ENCODE measurements at places on chromosomes 6 and 20.

- DNase-seq = no peak
Observed at GRCh38 chr6:115896538-115897129, 164.1 kb downstream of the FRK start.

DNA sequence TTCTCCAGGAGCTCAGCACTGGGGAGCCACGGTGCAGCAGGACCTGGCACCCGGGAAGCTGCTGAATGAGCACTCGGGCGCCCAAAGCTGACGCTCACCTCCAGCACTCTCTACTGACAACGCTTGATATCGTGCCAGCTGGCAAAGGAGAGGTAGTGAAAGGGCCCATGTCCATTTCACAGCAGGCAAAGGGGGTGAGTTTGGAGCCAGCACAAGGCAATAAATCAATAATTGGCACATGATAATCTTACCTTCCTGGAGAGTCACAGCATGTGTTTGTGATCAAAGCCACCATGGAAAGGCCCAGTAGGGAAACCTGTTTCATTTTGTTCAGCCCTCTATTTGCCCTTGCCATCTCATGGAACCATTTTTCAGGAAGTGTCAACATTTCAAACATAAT is 23.3 kb upstream of the SMIM26 start:
- no peak for DNase-seq

DNA sequence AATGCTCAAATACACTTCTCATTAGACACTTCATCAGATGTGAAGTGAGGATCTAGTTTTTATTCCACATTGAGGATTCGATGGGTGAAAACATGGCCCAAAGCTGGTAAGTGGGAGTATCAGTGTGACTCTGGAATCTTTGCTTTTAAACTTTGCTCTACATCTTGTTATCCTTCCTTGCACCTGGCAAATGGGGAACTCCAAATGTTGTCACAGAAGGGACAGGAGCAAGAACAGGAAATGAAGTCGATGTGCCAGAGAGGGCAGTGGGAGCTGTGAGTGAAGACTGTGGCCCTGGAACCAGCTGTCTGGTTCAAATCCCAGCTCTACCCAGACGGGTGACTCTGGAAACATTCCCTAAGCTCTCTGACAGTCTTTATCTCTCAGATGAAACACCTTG is 86.7 kb upstream of the AGPAT4 start:
- DNase-seq = no peak

GRCh38 chr6:144855375-144855774 is 570.2 kb downstream of the UTRN start:
- DNase-seq = no peak

DNA sequence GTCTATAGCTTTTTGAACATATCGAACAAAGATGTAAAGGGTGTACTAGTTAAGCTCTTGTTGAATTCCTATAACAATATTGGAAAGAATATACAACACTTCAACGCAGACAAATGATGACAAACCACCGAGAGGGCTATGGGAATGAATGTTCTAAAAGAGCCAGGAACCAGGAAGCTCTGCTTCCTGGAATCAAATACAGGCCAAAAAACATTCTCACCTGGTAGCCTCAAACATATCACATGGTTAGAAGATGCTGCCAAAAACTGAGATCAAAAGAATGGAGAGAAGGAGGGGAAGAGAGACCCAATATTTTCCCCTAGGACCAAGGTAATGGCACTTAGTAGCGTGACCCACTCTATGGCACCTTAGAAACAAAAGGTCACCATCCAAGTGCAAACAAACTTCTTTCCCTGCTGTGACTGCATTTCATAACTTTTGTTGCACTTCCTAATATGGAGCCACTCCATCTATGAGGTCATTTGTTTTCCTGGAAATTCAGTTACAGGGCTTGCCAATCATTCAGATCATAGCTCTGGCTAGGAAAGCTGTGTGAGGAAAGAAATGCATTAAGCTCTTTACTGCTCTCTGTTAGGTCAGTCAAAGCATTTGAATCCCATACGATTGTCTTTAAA is 199.2 kb upstream of the NT5E start:
- no peak for DNase-seq

DNA sequence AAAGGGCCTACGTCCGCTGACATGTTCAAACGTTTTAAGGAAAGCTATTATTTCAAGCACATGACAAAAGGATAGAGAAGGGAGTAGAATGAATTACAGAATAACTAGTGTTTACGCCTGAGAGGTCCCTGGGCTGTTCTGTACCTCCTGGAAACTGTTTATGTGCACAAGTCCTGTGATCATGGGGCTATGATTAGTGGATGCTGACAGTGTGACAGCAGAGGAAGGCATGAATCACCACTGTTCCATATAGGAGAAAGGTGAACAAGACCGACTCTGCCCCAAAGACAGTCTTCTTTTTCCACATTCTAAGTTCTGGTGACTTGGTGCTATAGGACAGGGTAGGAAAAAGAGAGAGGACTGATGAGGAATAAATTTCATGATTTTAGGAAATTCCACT is 249.2 kb upstream of the PRDM1 start:
- DNase-seq = no peak

DNA sequence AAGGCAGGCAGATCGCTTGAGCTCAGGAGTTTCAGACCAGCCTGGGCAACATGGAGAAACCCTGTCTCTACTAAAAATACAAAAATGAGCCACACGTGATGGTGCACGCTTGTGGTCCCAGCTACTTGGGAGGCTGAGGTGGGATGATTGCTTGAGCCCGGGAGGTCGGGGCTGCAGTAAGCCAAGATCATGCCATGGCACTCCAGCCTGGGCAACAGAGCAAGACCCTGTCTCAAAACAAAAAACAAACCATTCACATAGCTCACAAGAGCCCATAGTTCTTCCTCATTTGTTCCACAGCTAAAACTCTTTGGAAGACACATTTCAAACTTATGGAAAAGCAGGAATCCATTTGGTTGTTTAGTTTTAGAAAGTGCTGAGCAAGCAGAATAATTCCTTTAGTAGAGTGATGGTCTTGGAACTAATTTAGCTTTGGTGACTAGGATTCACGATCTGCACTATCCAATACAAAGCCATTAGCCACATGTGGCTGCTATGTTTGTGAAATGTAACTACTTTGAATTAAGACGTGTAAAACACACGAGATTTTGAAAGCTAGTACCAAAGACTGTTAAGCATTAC is 4.1 kb downstream of the ZNFX1 start:
- DNase-seq = no peak

DNA sequence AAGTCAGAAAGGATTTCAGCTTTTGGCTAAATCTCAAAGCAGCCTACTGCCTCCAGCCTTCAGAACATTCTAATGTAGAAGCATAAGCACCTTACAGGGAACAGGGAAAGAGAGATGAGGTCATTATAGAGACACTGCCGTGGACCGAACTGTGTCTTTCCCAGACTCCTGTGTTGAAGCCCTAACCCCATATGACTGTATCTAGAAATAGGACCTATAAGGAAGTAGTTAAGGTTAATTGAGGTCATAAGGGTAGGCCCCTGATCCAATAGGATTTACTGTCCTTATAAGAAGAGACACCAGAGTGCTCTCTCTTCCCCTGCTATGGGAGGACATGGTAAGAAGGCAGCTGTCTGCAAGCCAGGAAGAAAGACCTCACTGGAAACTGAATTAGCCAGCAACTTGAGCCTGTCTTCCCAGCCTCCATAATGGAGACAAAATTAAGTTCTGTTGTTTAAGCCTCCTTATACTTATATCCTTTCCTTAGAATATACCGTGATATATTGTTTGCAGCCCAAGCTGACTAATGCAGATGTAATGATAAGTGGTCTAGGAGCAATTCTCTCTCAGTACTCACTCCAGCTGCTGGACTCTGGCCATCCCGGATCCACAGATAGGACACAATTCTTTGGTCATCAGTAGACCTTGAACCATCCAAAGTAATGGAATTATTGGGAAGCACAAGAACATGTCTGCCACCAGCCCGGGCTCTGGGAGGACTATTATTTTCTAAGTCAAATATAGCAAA is 71.4 kb downstream of the ALDH5A1 start:
- DNase-seq = no peak

- no peak for DNase-seq
Observed at GRCh38 chr6:82095091-82095490, 152.5 kb downstream of the IBTK start.

DNA sequence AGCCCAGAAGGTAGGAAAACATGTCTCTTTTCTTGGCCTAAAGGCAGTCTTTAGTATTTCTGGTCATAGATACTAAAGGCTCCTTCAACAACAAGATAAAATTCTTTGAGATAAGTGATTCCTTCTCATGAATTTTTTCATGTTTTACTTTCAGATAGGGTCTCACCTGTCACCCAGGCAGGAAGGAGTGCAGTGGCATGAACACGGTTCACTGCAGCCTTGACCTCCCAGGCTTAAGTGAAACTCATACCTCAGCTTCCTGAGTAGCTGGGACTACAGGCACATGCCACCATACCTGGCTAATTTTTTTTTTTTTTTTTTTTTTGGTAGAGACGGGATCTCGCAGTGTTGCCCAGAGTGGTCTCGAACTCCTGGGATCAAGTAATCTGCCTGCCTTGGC is 9.1 kb downstream of the PNLDC1 start:
- no peak for DNase-seq

GRCh38 chr20:36526521-36527011 is 14.8 kb upstream of the MYL9 start:
- DNase-seq = no peak

GRCh38 chr6:148146717-148147462 is 195.7 kb upstream of the SASH1 start:
- peak; percentile 8 for DNase-seq

DNA sequence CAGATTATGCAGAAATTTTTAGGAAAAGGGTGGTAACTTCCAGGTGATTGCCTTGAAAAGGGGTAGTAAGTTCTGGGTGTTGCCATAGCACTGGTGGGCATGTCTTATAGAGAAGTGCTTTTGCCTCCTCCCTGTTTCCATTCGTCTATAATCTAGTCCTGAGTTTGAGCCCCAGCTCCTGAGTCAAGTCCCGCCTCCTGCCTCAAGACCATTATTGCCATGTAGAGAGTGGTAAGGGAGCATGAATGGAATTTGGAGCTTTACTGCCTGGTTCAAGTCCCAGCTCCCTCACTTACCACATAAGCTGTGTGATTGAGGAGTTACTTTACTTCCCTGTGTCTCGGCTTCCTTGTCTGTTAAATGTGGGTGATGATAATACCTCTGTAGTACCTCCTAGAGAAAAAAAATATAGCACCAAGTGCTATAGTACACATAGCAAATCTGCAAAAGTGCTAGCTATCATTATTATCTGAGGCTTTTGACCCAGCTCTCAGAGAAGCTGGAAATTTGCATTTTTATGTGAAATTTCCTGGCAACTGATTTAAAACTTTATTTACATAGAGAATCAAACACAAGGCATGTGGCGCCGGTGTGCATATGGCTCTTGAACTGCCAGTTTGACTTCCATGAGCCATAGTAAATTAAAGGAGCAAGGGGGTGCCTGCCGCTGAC is 36.0 kb downstream of the TGM6 start:
- DNase-seq = no peak

DNA sequence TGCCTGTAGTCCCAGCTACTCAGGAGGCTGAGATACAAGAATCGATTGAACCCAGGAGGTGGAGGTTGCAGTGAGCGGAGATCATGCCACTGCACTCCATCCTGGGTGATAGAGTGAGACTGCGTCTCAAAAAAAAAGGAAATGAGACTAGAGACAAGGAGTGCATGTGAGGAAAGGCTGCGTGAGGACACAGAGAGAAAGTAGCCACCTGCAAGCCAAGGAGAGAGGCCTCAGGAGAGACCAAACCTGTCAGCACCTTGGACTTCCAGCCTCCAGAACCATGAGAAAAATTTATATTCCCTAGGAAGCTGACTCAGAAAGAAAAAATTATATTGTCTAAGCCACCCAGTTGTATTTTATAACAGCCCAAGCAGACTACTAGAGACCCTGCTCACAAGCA is 7.4 kb upstream of the BEND3 start:
- DNase-seq = no peak

DNA sequence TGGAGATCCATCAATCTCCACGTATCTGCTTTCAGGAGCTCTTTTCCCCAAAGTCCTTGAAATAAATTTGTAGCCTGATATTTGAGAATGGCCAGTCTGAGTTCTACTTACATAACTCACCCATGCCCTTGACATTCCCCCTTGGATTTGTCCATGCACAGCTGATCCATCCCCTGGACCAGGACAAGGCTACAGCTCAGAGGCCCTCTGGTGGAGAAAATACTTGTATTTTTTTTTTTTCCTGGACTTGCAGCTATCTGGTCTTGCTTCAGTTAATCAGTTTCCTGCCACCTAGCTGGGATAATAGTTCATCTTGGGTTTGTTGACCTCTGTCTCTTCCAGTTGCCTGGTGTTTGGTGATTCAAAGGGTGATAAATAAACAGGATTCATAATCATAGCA is 467.6 kb downstream of the DHX35 start:
- DNase-seq = no peak

GRCh38 chr6:112044196-112044595 is 9.7 kb upstream of the CCN6 start:
- no peak for DNase-seq

- no peak for DNase-seq
Observed at GRCh38 chr20:10565191-10565921, 108.4 kb downstream of the JAG1 start.

DNA sequence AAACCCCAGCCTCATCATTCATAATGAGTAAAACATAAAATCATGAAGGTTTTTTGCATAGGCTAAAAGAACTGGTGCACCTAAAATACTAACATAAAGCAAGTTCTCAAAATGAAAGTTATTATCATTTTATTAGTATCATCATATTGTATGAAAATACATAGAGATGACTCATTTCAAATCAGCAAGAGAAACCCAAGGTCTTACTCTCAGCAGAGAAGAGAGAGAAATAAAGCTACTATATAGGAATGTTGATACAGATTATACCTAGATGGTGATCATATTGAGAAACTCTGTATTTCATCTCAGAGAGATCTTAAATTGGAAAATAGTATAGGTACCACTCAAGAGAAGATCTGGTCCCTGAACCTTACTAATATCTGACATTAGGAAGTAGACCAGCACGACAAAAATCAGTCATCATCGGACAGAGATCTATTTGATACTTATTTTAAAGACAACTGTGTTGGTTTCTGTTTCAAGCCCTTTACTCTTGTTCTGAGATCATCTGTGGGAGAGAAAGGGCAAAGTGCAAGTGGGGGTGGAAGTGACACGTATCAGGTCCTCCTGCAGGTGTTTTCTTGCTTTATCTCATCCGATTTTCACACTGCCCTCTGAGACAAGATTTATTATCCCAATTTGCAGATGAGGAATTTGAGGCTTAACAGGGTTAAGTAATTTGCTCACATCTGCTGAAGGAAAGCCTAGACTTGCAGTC is 532.3 kb downstream of the MAFB start:
- no peak for DNase-seq

- no peak for DNase-seq
Observed at GRCh38 chr6:117498159-117498558, 15.7 kb downstream of the DCBLD1 start.

DNA sequence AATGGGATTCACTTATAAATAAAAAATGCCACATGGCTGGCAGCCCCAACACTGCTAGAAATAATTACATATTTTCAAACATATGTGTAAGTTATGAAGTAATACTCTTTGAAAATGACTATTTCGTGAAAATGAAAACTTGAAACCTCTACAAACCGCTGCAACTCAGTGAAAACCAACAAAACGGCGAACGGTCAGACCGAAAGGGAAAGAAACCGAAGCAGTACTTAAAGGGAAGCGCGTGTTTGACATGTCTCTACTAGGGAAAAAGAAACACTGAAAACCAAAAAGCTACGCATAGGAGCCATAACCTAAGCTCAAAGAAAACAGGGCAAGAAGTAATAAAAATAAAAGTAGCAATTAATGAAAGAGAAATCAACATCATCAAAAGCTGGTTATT is 121.0 kb upstream of the GGTLC1 start:
- DNase-seq = no peak

GRCh38 chr6:169555971-169556617 is 145.7 kb downstream of the WDR27 start:
- no peak for DNase-seq

GRCh38 chr20:38187517-38187916 is 22.4 kb upstream of the TGM2 start:
- no peak for DNase-seq
